Endodermal cell (in vitro differentiated cells): ENCODE measurements at places on chromosomes 6 and 20. TPM values are rescaled to one million over a fixed set of nuclear protein-coding genes. Genes with fewer than 3 reads are reported as not detected.

DNA sequence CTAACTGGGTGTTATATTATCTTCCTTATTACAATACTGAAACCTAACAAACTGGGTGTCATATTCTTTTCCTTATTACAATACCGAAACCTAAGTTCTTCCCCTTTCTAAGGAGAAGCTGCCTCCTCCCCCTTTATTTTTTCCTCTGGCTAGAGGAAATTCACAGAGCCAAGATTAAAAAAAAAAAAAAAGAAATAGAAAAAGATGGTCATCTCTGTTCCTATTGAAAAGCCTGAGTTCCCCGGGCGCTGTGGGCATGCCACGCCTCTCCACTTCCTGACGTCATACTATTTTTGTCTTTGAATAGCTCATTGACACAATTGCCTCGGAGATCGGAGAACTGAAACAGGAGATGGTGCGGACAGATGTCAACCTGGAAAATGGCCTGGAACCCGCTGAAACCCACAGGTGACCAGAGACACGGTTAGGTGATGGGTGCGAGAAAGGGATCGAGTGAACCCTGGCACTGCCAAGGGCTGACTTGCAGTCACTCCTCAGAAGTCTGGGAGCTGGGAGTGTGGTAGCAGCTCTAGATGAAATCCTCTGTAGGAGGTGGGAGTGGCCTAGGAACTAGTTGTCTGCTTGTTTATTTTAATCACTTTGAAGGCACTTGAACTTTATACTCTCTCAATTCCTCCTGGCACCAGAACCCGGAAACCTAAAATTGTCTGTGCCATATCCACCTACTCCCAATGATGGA lies 82.2 kb upstream of the NAA20 start:
- no peak for DNase-seq
- no peaks in the 10 kb centered on the region for H3K36me3 ChIP-seq
- no peaks in the 10 kb centered on the region for H3K27me3 ChIP-seq
- no peak overlapping the region for H3K4me3 ChIP-seq
- no peak overlapping the region for H3K27ac ChIP-seq

DNA sequence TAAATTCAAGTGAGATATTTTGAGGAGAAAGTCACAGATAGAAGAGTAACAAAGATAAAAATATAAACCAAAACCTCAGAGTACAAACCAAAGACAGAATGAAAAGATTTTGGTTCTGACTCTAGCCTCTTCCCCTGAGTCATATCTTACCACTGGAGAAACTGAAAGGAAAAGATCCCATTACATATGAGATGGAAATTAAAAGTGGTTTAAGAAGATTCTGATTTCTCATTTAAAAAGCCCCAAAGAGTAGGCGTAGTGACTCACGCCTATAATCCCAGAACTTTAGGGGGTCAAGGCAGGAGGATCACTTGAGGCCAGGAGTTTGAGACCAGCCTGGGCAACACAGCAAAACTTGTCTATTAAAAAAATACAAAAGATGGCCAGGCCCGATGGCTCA lies 30.6 kb downstream of the SPINT4 start:
- H3K4me1 ChIP-seq = no peaks in the 10 kb centered on the region
- H3K4me3 ChIP-seq = no peak overlapping the region
- H3K27ac ChIP-seq = no peak overlapping the region
- no peaks in the 10 kb centered on the region for H3K36me3 ChIP-seq
- no peak for DNase-seq
- H3K27me3 ChIP-seq = no peaks in the 10 kb centered on the region

- no peak for DNase-seq
- H3K4me1 ChIP-seq = no peaks in the 10 kb centered on the region
- no peak overlapping the region for H3K4me3 ChIP-seq
Observed at GRCh38 chr6:6348256-6348655, 27.8 kb upstream of the F13A1 start.

GRCh38 chr6:64908104-64908503 lies 798.9 kb downstream of the EYS start:
- no peaks in the 10 kb centered on the region for H3K36me3 ChIP-seq
- no peaks in the 10 kb centered on the region for H3K27me3 ChIP-seq
- H3K4me1 ChIP-seq = no peaks in the 10 kb centered on the region
- no peak for DNase-seq
- no peak overlapping the region for H3K4me3 ChIP-seq
- H3K27ac ChIP-seq = no peak overlapping the region

GSTA2 gene
- 1.6 and 1.7 TPM in 2 replicates for total RNA-seq

GRCh38 chr20:37295001-37295400 lies 5.5 kb downstream of the MANBAL start:
- DNase-seq = no peak
- no peak overlapping the region for H3K27ac ChIP-seq
- no peak overlapping the region for H3K4me3 ChIP-seq
- H3K27me3 ChIP-seq = no peaks in the 10 kb centered on the region
- H3K36me3 ChIP-seq = peaks cover 49% of the 10 kb centered on the region

- DNase-seq = no peak
- H3K36me3 ChIP-seq = no peaks in the 10 kb centered on the region
- H3K4me3 ChIP-seq = no peak overlapping the region
- H3K4me1 ChIP-seq = no peaks in the 10 kb centered on the region
Observed at GRCh38 chr6:92568541-92568940, 850.8 kb downstream of the EPHA7 start.

LINC00237 gene
- total RNA-seq = not detected in 3 replicates

DNA sequence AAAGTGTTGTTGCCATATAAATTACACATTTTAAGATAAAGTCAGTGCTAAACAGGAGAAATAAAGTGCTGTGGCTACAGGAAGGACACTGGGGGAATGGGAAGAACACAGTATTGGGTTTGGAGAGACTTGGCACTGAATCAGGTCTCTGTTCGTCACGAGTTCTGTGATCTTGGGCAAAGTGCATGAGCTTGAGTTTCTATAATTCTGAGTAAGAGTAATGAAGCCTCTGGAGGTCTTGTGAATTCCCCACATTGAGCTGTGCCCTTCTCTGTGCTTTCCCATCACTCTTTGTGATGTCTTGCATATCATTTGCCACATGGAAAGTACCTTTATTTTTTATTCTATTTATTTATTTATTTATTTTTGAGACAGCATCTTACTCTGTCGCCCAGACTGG lies 16.8 kb upstream of the EEF1A1 start:
- H3K4me3 ChIP-seq = no peak overlapping the region
- H3K4me1 ChIP-seq = no peaks in the 10 kb centered on the region
- no peaks in the 10 kb centered on the region for H3K27me3 ChIP-seq

GRCh38 chr6:19812512-19813119 lies 24.6 kb upstream of the ID4 start:
- H3K4me3 ChIP-seq = no peak overlapping the region
- DNase-seq = no peak
- no peaks in the 10 kb centered on the region for H3K36me3 ChIP-seq
- H3K27ac ChIP-seq = no peak overlapping the region

GRCh38 chr6:2940851-2941250 lies 30.5 kb downstream of the SERPINB6 start:
- H3K4me3 ChIP-seq = no peak overlapping the region
- DNase-seq = no peak
- H3K27ac ChIP-seq = no peak overlapping the region
- peaks cover 6% of the 10 kb centered on the region for H3K4me1 ChIP-seq
